ENCODE measurements at places on chromosomes 4 and X.
A peak's percentile ranks its signal among the peaks of the same experiment; 100 is the strongest.

GRCh38 chr4:155515444-155516075, 138.8 kb upstream of the MAP9 start:
- DNase-seq = no peak

- no peak for DNase-seq
These were observed 17.0 kb downstream of the MRFAP1 start for GRCh38 chr4:6657242-6658208.

DNA sequence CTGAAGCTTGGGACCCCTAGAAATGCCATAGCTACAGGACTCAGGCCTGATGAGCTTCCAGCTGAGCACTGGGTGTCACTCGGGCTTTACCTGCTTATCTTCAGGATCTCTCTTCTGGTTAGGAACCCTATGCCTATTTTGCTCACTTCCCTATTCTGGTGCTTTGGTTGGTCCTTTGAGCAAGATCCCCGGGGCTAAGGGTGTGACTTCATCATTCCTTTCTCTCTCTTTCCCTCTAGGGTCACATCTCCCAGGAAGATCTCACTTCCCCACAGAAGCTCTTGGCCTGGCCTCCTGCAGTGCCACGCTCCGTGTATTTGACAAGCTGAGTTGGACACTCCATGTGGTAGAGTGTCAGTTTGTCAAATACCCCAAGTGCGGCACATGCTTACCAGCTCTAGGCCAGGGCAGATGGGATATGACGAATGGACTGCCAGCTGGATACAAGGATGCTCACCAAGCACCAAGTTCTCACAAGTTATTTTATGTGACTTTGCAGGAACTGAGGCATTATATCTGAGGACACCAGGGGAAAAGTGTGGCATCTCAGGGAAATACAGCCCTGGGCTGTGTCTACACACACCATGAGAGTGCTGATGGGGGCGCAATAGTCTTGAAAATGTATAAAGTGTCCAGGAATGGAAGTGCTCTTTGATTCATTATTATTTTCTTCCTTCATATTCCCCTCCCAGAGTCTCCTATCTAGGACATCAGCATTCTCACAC, 21.1 kb downstream of the VSIG4 start:
- no peak for DNase-seq

- no peak for DNase-seq
These were observed 13.6 kb upstream of the NAT8L start for GRCh38 chr4:2045518-2045951.

GRCh38 chr4:147923381-147923780, 191.5 kb downstream of the ARHGAP10 start:
- DNase-seq = no peak

- DNase-seq = no peak
These were observed 20.7 kb upstream of the CLGN start for GRCh38 chr4:140448162-140448561.

- DNase-seq = no peak
These were observed 2.4 kb downstream of the IL1RAPL2 start for GRCh38 chrX:104568304-104568915.

DNA sequence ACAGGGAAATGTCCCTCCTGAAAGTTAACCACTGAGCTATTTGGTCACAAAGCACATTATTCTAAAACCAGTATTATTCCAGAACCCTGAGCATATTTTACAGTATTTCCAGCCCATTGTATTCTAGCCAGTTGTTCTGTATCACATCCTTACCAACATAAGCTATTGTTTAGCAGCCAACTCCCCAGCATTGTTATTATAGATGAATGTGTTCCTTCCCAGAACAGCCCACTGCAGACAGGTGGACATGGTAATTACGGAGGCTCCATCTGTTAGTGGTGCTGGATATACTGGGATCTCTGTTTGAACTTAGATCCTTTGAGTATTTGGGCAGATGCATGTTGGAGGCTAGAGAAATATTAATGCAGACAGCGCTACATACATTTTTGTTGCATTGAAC, 126.1 kb downstream of the MGST2 start:
- no peak for DNase-seq

GRCh38 chr4:182145334-182145905, 97.8 kb upstream of the TENM3 start:
- DNase-seq = peak; percentile 14

DNA sequence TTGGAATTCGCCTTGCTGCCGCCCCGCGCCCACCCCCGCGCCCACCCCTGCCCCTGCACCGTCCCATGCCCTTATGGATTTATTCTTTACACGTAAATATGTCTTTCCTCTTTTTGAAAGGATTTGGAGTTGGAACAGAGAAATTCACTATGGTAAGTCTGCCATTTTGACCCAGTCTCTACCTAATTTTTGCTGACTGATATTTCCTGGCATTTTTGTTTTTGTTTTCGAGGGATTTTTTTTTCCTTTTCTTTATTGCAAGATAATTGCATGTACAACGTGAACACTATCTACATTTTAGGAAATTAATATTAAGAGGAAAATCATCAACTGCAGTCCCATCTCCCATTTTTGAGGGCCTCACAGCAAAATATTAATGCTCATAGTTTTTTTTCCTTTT, 468 bp upstream of the SPIN2B start:
- DNase-seq = no peak

- peak; percentile 35 for DNase-seq
These were observed 102.1 kb upstream of the AP1S2 start for GRCh38 chrX:15956681-15957080.

- DNase-seq = no peak
These were observed 113.7 kb upstream of the TSPAN5 start for GRCh38 chr4:98771959-98772632.

DNA sequence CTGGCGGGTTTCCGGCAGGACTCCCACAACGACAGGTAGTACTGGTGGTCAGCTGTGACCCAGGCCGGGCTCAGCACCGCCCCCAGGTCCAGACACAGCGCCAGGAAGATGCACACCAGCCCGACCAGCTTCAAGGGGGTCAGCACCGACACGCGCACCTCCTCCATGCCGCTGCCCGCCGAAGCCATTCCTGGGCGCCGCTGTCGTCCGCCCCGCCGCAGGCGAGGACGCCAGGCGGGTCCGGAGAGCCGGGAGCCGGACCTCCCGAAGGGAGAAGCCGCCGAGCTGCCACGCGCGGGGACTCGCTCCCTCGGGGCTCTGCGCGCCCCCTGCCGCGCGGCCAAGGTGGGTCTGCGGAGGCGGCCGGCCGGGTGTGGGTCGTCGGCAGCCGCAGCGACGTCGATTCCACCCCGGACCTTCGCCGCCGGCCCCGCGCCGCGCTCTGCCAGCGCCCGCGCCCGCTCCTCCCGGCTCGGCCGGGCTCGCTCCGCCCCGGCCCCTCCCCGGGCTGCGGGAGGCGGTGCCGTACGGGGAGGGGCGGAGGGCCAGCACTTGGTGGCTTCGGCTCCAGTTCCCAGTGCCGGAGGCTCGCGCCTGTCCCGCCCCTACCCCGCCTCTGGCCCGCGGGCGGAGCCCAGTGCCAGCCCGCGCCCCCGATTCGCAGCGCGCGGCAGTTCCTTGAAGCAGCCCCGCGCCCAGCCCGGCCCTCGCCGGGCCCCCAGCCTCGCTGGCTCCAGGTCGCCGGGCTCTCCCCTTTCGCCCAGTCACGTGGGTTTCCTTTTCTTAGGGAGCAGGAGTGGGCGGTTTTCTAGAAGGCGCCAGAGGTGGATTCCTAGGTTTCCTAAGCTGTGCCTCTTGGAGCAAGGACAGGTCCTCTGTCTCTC, at the start of gene TMEM47:
Gene TMEM47, minus strand, starts transcription at position 444 of the 884 bp plus-strand sequence. Its CDS starts 256 bp downstream, at position 188.
- DNase-seq = peak; percentile 66

GRCh38 chrX:152960115-152960514, 33.8 kb downstream of the PNMA5 start:
- DNase-seq = no peak

DNA sequence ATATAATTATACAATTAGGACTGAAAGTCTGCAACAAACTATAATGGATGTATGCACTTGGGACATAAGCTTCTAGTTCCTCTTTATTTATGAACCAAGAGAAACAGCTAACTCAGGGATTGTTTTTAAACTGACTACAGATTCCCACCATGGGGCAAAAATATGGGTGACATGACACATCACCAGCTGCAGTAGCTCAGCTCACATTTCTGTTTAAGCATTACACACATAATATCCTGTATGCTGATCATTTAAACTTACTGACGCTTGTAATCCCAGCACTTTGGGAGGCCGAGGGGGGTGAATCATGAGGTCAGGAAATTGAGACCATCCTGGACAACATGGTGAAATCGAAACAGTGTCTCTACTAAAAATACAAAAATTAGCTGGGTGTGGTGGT, 11.5 kb downstream of the FGB start:
- peak; percentile 80 for DNase-seq

GRCh38 chrX:17023661-17024060, 77.2 kb downstream of the REPS2 start:
- no peak for DNase-seq

DNA sequence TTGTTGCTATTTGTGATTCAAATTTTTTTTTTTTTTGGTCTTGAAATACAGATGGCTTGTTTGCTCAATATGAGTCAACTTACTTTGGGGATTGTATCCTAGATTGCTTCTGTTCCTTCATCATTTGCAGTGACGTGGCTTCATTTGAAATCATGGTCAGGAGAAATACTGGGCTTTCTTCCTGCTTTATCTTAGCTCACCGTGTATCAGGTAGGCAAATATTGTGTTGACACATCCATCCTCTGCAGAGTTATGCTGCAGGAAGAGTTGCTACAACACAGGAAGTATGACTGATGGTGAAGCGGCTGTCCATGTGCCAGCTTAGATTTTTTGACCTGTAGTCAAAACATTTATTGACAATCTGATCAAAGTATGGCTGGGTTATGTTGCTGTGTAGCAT, 232.2 kb downstream of the C4orf33 start:
- DNase-seq = no peak

- DNase-seq = peak; percentile 17
These were observed 310.5 kb downstream of the RAPGEF2 start for GRCh38 chr4:159413306-159413943.

GRCh38 chrX:1170243-1170642, 42.2 kb downstream of the CRLF2 start:
- DNase-seq = no peak
